ENCODE measurements at places on chromosomes 5 and 9.

GRCh38 chr5:40401284-40402006 is 278.3 kb upstream of the PTGER4 start:
- no peak for DNase-seq

GRCh38 chr5:73918791-73919221 is 292.8 kb downstream of the ARHGEF28 start:
- no peak for DNase-seq

- DNase-seq: no peak
These were observed 6.0 kb downstream of the IPPK start for GRCh38 chr9:92663951-92664350.

- no peak for DNase-seq
These were observed 87.3 kb downstream of the HRH2 start for GRCh38 chr5:175745210-175745609.
